ENCODE measurements at places on chromosomes 4 and X.

DNA sequence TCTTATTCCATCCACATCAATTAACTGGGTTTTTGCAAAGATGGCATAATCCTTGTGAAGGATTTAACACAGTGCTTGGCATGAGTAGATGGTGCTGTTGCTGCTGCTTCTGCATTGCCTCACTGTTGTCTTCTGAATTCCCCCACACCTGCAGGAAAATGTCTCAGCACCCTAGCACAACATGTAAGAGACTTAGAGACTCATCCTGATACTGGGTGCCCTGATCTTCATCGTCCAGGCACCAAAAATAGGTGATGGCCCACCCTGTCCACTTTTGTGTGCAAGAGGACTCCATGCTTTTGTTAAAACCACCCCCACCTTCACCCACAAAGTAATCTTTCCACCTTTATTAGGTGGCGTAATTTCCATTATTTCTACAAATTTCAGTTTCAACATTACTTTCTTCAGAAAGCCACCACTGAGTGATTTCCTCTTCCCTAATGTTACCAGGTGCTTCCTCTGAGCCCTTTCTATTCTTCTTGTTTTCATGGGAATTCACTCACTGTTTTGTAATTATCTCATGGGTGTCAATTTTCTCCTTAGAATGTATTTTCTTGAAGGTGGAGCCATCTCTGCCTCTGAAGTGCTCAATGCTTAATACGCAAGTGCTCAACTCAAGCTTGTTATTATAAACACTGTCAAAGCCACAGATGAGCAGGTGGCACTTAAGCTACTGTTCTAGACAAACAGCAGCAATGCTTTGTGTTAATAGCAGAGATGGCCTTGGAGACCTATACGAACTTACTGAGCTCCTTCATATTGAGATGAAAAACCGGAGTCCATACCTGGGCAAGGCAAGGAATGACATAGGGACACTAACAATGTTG is 89.5 kb downstream of the HS3ST1 start:
- no peak for DNase-seq

DNA sequence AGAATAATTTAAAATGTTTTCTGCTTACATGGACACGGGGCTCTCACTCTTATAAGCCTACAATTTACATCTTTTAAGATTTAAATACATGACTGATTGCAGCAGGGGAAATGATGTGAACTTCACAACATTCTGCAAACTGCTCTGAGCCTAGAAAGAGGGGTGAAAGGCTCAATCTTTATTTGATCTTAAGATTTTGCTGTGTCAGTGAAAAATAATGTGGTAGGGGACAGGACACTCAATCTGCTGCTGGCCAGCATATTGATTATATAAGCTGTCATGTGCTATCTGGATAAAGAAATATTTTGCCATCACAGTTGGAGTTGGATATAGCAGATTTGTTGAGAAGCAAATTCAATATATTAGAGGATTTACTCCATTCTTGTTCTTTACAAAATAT is 2210.5 kb downstream of the PCDH7 start:
- no peak for DNase-seq

DNA sequence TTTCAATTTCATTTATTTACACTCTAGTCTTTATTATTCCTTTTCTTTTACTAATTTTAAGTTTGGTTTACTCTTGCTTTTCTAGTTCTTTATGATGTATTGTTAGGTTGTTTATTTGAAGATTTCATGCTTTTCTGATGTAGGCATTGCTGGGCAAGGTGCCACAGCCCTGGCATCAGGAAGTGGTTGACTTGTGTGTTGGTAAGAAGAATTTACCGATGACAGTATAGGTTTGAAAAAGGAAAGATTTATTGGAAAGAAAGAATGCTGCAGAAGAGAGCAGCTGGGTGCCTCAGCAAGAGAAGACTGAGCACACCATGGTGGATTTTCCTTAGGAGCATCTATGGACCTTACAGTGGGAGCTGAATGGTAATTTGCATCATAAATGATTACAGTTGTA is 153.2 kb downstream of the KLF8 start:
- no peak for DNase-seq

DNA sequence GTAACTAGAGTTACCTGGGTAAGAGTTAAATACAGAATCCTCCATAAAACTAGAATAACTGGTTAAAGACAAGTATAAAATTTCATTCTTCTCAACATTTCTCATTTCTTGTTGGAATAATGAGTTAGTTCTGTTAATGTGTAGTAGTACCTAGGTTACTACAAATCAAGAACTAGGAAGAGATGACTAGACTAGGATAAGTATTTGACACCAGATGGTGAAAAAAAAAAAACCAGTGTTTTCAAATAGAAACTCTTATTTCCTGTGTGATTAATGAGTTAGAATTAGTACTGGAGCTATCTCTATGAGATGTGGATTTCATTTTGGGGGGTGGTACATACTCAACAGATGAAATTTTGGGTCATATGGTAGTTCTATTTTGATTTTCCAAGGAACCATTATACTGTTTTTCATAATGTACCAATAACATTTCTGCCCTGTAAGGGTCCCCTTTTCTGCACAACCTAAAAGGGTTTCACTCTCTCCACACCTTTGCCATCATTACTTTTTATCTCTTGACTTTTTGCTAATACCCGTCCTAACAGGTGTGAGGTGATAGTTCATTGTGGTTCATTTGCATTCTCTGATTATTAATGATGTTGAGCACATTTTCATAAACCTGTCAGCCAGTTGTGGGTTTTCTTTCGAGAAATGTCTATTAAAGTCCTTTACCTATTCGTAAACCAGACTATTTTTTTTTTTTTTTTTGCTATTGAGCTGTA is 1.7 kb upstream of the VCX start:
- DNase-seq = no peak

DNA sequence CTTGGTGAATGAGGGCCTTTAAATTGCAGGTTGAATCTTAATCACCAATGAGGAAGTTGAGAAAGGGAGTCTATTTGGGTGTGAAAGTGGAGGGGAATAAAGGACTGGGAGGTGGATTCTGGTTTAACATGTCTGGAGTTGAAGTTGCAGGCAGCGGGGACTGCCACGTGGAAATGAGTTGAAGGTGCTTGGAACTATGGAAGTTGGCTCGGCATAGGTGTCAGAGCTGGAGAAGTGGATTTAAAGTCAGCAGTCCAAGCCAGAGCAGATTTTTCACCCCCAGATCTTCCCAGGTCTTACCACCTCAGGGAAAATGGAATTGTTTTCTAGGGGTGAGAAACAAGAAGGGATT is 44.9 kb downstream of the TIGD4 start:
- no peak for DNase-seq

GRCh38 chr4:3373468-3373867 is 68.3 kb upstream of the HGFAC start:
- no peak for DNase-seq

DNA sequence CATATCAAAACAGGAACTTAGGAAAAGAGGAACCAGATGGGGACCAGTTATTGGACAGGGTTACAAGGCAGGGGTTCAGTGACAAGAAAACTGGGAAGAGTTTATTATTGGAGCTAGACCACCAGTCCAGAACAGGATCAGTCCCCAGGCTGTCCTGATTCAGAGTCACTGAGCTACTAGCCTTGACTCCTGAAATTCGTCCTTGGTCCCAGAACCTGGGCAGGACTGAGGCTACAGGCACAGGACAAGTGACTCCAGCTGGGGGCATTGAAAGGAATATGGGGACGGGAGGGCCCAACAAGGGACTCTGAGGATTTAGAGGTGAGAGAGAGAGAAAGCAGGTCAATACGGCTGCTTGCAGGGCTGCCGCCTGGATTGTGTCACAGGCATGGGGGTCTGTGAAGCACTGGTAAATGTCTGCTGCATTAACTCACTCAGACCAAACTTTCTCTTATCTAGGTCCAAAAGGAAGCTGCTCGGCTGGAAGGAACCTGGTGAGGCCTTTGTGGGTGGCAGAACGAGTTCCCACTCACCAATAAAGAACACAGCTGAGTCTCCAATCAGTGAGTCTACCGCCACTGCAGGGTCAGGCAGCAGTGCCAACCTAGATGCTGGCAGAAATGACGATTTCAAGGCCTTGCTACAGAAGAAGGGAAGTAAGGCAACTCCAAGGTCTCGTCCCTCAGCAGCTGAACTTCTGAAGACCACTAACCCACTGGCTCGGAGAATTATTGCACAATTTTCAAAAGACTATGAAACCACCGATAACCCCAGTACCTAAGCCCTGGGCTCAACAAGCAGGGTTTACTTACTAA is 11.3 kb upstream of the RTL5 start:
- no peak for DNase-seq

DNA sequence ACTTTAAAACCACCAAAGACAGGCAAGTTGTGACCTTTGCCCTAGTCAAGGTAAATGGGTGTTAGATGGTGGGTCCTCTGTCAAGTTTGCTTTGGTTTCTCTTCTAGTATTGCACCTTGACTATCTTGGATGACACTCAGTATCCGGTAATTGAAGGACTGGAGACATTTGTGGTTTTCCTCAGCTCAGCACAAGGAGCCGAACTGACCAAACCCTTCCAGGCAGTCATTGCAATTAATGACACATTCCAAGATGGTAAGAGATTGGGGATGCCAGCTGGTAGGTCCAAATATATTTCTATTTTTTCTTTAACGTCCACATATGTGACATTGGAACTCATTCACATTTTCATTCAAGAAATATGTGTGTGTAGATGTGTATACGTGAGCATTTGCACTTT is 69.3 kb upstream of the ANXA3 start:
- no peak for DNase-seq

- DNase-seq = no peak
Measured at GRCh38 chrX:20445109-20445508, 178.4 kb upstream of the RPS6KA3 start.

GRCh38 chr4:15525080-15525479 is 55.4 kb downstream of the CC2D2A start:
- no peak for DNase-seq

DNA sequence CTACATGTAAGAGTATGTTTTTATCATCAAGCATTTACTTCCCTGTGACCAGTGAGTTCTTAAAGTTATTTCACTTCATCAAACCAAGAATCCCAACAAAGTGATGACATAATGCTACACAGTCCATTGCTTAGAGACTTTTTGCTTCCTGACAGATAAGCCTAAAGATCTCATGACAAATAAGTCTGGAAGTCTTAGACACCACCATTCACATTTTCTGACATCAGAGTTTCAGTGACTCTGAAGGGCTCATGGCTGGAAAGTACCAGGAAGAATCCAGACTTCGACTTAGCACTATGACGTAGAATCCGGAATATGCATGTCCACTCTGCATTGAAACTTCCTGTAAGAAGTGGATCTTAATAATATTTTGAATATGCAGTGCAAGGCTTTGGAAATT is 53.7 kb downstream of the CLDN22 start:
- DNase-seq = no peak

GRCh38 chrX:68571610-68572311 is 72.9 kb downstream of the YIPF6 start:
- DNase-seq = no peak

DNA sequence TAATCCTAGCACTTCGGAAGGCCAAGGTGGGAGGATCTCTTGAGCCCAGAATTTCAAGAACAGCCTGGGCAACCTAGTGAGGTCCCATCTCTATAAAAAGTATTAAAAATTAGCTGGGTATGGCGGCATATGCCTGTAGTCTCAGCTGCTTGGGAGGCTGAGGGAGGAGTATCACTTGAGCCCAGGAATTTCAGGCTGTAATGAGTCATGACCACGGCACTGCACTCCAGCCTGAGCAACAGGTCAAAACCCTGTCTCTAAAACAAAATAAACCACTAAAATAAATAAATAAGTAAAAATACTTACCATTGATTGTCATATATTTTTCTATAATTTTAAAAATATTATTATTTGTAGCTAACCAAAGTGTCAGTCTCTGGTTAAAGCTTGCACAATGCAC is 315.6 kb upstream of the SMIM31 start:
- no peak for DNase-seq

DNA sequence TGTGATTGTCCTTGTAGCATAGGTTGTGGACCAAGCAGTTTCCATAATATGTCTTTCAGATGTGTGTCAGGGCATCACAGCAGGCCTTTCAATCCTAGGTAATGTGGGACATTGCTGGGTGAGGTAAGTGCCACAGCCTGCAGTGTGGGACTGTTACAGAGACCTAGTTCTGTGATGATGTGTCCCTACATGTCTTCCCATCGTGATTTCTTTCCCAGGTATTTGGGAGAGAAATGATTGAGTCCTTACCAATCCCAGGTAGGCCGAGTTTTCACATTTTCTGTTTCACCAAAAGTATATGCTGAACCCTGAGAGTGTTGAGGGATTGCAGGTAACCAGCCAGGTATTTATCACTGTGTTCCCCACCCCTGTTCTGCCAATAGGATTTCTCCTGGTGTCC is 10.6 kb upstream of the ATXN3L start:
- no peak for DNase-seq

- DNase-seq = no peak
Measured at GRCh38 chrX:10901290-10901633, 209.9 kb upstream of the HCCS start.

DNA sequence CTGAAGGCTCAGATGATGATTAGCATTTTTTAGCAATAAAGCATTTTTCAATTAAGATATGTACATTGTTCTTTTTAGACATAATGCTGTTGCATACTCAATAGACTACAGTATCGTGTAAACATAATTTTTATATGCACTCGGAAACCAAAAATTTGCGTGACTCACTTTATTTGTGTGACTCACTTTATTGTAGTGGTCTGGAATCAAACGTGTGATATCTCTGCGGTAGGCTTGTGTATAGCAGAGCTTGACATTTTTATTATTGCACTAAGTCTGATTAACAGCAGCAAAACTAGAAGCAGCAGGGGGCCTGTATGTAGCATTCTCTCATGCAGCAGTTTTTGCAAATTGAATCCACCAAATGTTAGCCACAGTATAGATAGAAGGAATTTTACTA is 119.1 kb upstream of the PRDX4 start:
- DNase-seq = no peak

DNA sequence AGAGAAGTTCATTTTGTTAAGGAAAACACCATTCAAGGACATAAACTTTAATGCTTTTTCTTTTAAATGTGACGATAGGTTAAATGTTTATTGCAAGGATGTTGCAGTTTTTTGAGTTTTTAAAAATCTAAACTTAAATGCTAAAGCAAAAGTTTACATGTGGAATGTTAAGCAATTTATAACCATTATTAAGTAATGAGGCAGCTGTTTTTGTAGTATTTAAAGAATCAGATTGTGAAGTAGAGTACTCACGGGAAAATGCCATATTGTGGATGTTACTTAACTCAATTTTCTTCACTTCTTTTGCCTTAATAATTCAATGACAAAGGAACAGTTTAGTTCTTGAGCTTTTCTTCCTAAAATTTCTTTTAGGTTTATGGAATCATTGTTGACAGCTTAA is 43.5 kb downstream of the UBE2K start:
- no peak for DNase-seq

DNA sequence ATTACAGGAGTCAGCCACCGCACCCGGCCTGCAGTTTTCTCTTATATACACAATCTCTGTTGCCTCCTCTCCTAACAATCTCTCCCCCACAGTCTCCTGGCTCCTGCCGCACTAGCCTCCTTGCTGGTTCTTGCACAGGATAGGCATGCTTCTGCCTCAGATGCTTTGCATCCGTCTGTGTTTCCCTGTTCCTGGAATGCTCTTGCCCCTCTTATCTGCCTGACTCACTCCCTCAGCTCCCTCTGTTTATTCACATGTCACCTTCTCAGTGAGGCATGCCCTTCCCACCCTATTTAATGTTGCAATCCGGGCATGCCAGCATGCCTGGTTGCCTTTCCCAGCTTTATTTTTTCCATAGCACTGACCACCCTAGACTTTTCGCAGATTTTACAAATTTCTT is 161.9 kb downstream of the PHF8 start:
- no peak for DNase-seq

Measured in stimulated activated CD4-positive, alpha-beta T cell treated with anti-CD3 and anti-CD28 coated beads, Interleukin-4, amount 100 ng/mL, for 48 hours (primary cell).